ENCODE measurements at places on chromosomes 5 and 9.

GRCh38 chr5:82338771-82339373, 60.7 kb upstream of the RPS23 start:
- no peak for DNase-seq

DNA sequence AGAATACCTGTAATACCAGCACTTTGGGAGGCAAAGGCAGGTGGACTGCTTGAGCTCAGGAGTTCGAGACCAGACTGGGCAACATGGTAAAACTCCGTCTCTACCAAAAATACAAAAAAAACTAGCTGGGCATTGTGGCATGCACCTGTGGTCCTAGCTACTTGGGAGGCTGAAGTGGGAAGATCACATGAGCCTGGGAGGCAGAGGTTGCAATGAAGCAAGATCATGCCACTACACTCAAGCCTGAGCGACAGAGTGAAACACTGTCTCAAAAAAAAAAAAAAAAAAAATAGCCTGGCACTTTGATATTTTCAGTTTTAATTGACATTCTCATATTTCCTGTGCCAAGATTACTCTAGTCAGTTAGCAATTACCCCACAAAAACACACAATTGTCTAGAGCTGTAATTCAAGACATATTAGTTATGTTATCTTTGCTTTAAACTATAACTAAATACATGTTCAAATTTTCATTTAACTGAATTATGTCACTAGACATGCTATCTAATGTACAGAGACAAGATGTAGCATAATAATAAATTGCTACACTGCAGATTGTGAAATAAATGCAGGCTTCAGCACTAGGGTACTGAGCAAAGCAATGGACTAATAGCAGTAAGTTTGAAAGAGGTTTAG, 378.2 kb upstream of the GRAMD2B start:
- DNase-seq: no peak

DNA sequence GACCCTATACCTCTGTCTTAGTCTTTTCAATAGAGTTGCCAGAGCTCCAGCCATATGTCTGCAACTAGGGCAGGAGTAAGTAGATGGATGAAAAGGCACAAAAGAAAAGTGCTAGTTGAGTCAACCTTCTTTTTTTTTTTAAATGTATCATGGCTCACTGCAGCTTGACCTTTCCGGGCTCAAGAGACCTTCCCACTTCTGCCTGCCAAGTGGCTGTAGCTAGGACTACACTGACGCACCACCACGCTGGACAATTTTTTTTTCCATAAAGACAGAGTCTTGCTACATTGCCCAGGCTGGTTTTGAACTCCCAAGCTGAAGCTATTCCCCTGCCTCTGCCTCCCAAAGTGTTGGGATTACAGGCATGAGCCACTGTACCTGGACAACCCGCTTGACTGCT, 27.3 kb downstream of the FOXE1 start:
- no peak for DNase-seq

DNA sequence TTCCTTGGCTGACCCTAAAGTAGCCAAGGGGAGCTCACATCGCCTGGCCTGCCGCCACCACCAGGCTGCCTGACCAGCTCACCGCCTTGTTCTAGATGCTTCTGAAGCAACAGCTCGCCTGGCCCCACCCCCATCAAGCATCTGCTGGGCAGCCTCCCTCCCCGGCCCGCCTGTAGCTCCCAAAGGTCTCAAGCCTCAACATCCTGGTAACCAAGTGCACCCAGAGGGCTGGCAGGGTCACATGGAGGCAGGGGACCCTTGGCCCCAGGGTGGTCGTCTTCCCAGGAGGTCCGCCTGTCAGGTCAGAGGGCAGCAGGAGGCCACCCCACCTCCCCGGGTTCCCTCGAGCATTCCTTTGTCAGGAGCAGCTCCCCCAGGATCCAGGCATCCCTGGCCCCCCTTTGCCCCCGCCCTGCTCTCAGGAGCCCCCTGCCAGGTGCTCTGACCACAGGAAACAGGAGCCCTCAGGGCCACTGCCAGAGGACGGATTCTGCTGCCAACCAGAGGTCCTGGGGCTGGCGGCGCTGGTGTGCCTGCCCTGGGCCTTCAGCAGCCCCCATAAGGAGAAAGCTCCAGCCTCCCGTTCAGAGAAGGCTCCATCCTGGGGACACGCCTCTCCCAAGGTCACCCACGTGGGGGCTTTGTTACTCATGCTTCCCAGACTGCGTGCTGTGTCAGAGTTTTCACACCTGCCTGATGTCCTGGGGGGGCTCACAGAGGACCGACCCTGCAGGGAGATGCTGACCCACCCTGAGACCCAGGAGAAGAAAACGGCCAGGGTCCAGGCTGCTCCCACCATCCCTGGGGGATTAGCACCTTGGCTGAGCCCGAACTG, 3.5 kb upstream of the LRRC14B start:
- no peak for DNase-seq

DNA sequence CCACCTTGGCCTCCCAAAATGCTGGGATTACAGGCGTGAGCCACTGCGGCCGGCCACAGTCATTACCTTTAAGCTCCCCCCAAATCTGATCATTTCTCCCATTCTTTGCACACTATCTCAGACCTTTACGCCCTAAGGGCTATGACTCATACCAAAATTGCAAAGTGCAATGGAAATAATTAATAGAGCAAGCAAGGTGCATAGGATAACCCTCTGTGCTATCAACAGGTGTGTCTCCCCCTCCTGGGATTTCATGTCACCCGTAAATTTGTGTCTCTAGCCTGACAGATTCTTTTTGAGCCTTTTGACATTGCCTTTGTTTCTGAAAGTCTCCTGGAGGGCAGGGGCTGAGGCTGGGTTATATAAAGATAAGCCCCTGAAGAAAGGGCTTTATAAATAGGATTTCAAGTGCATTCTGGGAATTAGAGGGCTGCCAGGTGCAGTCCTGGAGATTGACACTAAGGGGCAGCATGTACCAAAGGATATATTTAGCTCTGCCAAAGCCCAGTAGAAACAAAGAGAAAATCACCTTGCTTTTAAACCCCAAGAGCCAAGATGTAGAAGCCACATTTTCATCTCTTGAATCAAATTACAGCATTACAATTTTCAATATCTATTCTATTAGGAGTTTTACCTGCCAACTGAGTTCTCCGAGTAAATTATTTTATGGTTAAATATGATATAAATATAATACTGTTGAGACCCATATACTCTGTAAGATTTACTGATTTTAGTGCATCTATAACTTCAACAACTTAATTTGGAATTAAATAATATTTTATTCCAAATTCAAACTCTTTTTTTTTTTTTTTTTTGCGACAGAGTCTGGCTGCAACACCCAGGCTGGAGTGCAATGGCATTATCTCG, 18.2 kb downstream of the S100Z start:
- DNase-seq: peak; percentile 74

DNA sequence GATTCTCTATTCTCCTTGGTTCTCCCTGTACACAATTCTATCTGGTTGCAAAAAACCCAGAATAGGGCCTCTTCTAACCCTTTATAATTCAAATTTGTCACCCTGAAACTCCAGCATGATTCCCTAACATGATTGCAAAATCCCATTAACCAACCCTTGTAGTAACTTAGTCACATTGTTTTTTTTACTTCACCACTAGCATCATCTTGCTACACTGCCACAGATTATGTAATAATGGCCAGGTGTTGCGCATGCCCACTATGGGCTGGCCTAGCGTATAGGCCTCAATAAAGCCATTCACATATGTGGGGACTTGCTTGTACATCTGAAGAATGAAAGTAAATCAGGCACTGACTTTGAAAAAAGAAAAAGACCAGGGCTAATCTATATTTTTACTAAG, 25.7 kb downstream of the FAM170A start:
- DNase-seq: no peak

DNA sequence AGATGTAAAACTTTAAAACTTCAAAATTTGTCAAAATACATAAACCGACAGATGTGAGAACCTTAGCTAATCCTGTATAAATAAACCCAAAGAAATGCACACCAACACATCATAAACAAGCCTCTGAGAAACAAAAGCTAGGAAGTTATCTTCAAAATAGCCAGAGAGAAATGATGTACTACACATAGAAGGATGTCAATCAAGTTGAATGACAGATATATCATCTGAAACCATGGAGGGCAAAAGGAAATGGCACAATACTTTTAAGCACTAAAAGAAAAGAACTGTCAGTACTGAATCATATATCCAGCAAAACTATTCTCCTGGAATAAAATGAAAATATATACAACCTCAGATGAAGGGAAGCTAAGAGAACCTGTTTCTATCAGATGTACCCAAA, 595.1 kb upstream of the PTGER4 start:
- DNase-seq: no peak

- no peak for DNase-seq
Observed at GRCh38 chr5:140220698-140221064, 45.7 kb downstream of the CYSTM1 start.

DNA sequence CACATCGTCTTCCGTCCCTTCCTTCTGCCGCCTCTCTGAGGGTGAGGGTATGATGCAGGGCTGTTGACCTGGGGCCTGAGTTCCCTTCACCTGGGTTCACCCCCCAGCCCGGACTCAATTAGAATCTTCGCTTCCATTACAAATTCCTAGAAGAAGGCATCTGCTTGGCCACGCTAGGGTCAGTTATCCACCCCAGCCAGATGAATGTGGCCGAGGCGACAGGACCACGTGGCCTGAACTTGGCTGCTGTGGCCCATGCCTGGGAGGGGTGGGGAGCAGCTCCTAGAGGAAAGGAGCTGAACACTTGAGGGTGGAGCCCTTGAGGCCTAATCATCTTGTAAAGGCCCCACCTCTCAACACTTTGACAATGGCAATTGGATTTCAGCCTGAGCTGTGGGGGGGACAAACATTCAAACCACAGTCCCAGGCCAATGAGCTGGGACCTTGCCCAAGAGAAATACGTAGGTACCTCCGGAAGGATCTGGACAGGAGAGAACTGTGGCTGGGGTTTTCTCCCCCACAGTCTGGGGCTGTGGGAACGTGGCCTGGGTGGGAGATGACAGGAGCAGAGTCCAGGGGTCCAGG, 90.6 kb upstream of the ADAMTS2 start:
- DNase-seq: no peak

DNA sequence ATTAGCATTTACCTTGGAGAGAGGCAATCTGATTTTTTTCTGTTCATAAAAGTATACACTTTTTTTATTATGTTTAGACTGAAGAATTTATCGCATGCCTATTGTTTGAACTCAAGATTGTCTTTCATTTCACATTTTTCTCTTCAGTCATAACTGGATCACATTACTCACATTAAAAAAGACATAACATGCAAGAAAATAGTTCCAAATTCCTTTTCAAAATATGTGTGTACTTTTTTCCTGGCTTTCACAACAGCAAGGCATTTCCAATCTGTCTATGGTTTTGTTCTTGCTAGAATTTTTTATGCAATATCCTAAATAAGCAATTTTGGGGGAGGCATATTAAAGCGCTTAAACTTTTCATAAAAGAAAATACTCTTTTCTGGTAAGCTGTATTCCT, 21.2 kb downstream of the FTMT start:
- no peak for DNase-seq

DNA sequence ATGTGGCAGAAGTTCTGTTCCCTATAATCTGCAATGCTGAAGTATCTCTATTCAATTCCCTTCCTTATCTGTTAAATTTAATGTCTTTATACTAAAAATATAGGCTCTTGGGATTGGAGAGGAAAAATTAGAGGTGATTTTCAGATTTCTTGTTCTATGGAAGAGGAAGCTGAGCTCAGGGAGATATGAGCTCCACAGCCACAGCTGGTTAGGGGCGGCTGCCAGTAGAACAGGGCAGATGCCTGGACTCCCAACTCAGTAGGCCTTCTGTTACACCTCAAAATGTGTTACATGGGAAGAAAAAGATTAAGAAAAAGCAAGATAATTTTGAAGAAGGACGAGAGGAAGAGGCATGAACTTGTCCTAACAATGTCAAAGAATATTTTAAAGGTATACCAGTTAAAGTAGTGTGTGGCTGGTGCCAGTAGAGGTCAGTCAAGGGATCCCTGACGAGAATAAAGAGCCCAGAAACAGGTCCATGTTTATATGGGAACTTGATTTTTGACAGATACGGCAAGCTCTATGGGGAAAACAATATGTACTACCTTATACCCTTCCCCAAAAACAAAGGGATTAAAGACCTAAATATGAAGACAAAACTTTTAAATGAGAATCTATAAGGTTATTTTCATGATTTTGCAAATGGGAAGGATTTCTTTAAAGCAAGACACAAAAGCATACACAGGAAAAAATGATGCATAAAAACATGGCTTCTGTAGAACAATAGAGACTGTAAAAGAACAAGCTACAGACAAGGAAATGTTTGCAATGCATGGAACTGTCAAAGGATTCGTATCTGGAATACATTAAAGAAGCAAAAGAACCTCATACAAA, 28.7 kb downstream of the DNAJC21 start:
- peak; percentile 3 for DNase-seq

- DNase-seq: no peak
Observed at GRCh38 chr9:121424024-121424432, 54.0 kb upstream of the STOM start.

DNA sequence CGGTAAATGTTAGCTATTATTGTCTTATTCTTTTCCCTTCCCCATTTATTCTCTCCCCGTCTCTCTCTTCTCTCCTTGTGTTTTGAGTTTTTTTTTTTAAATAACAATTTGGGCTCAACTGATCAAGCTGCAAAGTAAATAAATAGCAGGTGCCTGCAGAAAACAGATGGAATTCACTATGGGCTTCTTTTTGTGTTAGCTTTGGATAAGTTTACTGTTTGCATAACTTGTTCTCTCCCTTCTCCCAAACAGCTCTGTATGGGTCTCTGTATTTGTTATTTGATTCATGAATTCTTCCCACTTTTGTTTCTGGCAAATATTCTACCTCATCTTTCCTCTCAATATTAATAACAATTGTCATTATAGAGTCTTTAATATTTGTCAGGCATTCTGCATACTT, 111.8 kb upstream of the ASTN2 start:
- DNase-seq: peak; percentile 56

- DNase-seq: no peak
Observed at GRCh38 chr9:10903969-10904368, 291.2 kb upstream of the PTPRD start.

DNA sequence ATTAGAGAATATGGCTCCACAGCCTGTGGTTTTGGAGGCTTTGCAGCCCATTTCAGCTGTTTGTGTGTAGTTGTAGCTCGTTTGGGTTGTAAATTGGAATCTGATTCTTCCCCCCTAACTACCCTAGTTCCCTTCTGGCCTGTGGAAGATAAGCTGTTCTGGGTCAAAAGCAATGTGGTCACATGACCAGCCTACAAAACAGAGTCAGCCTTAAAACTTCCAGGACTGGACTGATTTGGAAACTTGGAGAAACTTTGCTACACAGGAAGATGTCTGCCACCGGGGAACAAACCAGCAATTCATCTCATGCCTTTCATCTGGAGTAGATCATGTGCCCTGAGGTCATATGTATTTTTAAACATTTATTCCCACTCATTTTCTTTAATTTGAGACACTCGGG, 83.8 kb downstream of the DAPK1 start:
- DNase-seq: no peak

GRCh38 chr9:72154468-72155285, 5.4 kb downstream of the GDA start:
- DNase-seq: no peak
